ENCODE measurements at places on chromosomes 5 and 9.

DNA sequence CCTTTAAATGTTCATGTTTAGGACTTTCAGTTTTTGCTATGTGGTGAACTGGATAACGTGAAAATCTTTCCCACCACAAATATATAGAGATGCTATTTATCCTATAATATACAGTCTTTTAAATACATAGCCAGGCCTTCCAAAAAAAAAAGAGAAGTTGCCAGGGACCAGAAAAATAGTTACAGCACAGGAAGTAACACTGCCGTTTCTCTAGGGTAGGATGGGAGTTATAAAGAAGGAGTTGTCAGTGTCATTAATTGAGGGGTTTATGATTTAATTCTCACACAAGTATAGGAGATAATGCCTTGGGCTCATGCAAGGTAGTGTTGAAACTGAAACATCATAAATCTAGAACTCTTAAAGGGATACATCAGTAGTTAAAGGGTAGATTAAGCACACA is 83.9 kb downstream of the LRRC70 start:
- no peak for DNase-seq

DNA sequence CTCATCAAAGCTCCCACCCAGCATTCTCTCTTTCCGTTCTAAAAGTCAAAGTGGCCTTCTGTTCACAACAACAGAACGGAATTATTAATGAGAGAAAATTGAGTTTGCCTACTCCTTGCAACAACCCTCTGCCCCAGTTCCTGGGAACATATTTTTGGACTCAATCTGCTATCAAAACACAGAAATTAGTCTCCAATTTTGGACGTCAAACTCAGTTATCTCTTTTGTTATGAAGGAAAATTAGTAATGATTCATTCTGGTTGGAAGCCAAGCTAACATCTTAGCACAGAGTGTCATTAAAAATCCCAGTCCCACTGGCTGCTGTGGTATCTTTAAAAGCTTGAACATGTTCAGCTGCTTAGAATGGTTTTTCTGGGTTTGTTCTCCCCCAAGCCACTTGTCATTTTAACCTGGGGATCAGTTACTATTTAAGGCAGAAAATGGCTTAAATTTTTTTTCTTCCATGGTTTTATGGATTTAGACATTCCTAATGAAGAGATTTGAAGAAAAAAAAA is 343.2 kb downstream of the TRIM32 start:
- no peak for DNase-seq

DNA sequence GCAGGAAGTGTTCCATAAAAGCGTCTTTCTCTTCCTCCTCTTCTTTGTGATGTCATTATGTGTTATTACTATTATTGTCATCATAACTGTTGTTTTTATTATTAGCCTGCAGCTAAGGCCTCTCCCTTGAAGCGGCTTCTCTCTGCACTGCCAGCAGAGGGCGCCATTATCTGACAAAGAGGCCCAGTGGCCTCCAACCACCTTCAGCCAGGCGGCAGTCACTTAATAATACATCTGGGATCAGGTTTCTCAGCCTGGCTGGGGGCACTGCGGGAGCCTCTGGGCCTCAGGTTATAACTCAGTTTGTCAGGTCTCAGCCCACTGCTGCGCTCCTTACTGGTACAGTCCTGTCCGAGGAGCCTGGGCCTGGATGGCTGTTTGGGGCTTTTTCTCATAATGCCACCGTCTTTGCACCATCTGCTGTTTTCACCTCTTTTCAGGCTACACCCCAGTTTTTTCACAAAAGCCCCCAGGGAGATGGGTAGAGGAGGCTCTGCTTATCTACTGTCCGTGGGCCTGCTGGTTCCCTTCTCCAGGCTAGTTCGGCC is 281.9 kb downstream of the NSG2 start:
- peak; percentile 4 for DNase-seq

DNA sequence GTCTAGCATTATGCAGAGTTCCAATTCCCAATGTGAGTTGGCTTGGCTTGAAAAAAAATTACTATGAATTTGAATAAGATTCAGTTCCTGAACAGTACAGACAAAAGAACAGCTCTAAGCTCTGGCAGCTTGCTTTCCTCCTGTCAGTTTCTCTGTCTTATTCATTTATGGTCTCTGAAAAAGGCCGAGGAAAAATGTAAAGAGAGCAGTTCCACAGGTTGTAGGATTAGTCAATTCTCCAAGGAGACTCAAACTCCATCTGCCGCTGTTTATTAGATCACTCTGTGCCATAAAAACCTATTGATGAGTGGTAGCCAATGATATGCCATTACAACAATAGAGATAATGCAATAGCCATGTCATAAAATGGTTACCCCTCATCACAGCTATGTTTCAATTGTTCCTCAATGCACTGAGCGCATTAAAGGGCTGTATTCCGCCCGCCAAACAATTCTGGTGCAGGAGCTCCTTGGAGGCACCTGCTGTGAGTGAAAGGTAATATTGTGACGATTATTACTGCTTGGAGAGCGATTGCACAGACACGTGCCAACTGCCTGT is 188.2 kb downstream of the ARRDC3 start:
- no peak for DNase-seq

GRCh38 chr9:95327239-95327865 is 9.8 kb upstream of the FANCC start:
- no peak for DNase-seq

GRCh38 chr9:135885100-135885853 is 22.1 kb downstream of the CAMSAP1 start:
- no peak for DNase-seq

GRCh38 chr5:149172261-149172660 is 31.0 kb downstream of the ABLIM3 start:
- no peak for DNase-seq

- no peak for DNase-seq
These were observed 30.2 kb upstream of the PTGER4 start for GRCh38 chr5:40649463-40650030.

DNA sequence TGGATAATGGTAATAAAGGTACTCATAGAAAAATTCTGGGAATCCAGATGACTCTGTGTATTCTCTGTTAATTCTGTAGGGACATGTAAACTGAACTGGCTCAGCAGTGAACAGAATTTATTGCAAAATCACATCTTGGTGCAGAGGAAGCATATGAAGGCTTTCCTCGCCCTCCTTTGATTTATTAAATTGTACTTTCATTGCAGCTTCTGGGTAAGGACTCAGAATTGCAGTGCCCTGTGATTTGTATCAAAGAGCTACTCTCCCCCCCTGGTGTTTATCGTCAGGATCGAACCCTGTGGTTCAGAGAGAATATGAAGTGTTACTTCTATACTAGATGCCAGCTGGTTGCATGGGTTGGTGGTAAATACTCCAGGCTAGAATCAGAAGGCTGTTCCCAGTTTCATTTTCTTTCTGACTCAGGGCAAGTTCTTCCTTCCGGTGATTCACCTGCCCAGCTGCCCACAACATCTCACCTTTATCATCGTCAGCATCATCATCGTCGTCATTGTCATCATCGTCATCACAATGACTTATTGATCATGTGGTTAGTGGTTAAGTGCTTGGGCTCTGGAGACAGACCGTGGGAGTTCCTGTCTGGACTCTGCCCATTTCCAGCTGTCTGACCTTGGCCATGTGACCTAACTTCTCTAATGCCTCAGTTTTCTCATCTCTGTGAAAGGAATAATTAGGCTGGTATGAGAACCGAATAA is 238.8 kb downstream of the ARHGAP26 start:
- DNase-seq: no peak

- no peak for DNase-seq
These were observed 22.2 kb downstream of the CCT5 start for GRCh38 chr5:10272053-10272874.

GRCh38 chr5:136211282-136212040 is 18.5 kb upstream of the SMIM32 start:
- DNase-seq: no peak

- DNase-seq: no peak
These were observed 55.3 kb upstream of the POU4F3 start for GRCh38 chr5:146283344-146283761.

DNA sequence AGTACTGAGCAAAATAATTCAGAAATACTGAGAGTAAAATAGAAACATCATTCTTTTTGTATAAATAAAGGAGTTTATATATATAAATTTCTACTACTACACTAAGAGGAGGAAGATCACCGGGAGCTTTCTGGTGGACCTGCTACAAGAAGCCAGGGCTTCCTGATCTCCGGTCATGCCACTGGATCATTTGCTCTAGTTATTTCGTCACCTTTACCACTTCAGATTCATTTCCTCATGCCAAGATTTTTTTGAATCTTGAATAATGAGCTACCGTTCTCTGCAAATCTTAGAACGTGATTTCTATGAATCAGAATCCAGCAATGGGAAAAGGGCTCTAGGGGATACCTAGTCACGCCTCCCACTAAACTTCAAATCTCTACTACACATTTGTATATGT is 51.9 kb upstream of the TBC1D9B start:
- DNase-seq: no peak

GRCh38 chr9:112586599-112587155 is 100.0 kb downstream of the KIAA1958 start:
- no peak for DNase-seq

DNA sequence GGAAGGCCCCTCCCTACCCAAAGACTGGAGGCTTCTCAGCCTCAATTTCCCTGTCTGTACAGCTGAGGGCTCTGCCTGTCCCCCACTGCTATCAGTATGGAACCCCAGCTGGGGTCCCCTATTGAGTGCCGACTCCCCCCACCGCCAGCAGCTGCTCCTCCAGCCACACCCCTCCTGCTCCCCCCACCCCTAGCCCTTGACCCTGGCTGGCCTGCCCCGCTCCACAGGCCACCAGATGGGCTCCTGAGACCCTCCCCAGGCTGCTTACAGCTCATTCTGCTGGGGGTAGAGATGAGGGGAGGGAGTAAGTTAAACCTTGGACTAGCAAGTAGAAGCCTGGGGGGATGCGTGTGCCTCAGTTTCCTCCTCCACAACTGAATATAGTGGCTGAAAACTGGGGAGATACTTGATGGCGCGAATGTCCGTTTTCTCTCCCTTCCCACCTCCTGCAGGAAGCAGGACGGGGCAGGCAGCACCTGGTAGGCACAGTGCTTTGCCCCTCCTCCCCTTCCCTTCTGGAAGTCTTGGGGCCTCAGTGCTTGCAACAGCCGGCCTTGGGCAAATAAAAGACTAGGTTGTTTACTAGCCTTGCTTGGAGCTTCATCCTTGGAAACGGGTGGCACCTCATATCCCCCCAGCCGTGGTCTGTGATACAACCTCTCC is 19.1 kb downstream of the URM1 start:
- DNase-seq: no peak

- no peak for DNase-seq
These were observed 43.1 kb upstream of the RXRA start for GRCh38 chr9:134283111-134283515.

GRCh38 chr9:18185196-18185595 is 288.8 kb upstream of the ADAMTSL1 start:
- no peak for DNase-seq

DNA sequence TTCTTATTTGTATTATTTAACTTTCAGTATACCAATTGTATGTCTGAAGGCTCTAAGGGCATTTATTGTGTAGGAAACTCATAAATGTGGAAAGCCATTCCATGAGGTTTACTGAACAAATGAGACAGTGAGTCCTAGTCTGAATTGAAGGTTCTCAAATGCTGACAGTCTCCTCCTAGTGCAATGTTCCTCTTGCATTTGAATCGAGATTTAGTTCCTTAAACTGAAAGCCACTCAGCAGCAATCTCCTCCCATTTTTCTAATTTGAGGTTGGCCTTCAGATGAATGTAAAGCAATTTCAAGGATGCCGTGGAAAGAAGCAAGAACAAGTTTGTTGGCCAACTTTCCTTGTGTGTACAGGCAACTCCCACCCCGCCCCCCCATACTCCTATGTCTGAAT is 493.2 kb upstream of the KLF4 start:
- no peak for DNase-seq

DNA sequence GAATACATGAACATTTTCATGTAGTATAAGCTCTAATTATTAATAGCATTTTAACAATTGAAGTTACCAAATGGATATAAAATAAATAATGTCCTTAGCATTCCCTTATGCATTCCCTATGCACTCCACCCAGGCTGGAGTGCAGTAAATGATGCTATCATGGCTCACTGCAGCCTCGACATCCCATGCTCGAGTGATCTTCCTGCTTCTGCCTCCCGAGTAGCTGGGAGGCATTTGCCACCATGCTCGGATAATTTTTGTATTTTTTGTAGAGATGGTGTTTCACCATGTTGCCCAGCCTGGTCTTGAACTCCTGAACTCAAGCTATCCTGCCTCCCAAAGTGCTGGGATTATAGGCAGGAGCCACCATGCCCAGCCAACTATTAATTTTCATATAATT is 184.0 kb downstream of the PBX3 start:
- DNase-seq: no peak

DNA sequence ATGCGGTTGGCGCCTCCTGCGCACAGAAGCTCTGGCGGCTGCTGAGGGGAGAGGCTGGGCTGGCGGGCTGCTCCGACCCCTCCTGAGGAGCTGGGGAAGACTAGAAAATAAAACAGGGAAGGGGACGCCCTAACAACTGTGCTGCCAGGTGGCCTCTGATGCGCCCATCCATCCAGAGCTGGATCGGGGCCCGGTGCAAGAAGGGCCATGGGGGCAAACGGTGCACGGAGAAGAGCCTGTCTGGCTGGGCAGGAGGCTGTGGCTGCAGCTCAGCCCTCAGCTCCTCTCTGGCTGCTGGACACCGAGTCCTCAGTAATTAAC is 21.0 kb upstream of the MRNIP start:
- DNase-seq: no peak

DNA sequence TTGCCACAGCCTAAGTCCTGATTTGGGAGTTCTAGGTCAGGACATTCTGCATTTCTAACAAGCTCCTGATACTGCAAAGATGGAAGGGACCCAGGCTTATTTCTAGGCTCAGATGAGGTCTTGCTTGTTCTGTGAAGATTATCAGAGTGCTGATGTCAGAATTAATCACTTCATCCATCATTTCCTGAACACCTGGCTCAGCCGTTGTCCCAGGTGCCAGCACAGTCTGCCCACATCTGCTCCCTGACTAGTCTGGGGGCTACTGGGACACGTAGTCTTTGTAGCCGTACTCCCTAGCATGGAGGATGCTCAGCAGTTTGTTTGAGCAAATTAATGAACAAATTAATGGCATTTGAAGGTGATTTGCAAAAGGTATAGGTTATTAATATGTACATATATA is 17.9 kb upstream of the SPINK4 start:
- no peak for DNase-seq

DNA sequence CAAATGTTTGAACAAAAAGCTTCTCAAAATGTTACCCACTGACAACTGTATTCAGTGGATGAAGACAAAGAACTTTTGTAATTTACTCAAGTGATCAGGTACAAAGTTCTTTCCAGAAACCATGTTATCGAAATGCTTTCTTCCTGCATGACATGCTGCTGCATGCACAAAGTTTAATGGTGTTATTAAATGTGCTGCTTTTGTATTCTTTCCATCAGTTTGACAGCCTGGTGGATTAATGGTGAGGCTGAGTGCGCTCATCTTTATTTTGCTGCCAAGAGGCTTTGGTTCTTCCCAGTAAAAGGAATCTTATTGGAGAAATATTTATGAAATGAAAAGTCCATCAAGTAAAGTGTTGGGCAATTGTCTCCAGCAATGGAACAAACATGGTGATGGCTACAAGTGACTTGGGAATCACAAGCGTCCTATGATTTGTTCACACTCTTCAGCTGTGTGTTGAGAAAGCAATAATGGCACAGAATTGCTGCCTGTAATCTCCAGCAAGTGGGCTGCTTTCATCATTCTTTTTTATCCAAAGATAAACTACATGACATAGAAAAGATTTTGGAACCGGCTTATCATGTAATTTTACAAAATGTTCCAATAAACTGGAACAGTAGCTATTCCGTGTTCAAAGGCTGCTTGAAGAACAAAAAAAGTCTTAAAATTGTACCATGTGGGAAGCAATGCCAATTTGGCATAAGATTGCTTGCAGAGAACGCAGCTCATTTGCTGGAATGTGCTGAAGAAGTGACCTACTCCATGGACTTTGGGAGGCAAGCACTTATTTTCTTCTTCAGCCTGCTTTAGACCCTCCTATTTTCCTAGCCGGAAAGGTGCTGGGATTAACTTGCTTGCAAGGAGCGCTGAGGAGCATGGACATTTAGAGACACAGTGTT is 153.1 kb downstream of the HSD17B3 start:
- no peak for DNase-seq
